ENCODE measurements at places on chromosomes 16 and 17.

GRCh38 chr17:17982801-17983200 is 10.1 kb downstream of the DRC3 start:
- DNase-seq, result no peak

DNA sequence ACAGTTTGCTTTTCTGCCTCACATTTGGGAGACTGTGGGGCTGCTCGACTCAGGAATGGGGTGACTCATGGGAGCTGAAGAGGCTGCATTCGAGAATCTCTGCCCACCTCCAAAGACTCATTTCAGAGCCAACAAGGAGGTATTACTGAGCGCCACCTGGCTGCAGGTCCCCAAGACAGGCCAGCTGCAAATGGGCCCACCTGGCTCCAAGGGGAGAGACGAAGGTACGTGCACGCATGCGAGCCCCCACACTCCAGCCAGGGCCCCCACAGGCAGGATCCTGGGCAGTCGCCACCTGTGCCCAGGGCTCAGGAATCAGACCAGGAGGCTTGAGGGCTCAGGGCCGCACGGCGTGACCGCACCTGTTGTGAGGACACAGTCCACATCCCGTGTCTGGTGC is 6.0 kb downstream of the HAGHL start:
- DNase-seq, result no peak

GRCh38 chr16:72837846-72838585 is 209.9 kb downstream of the ZFHX3 start:
- DNase-seq, result no peak

- no peak for DNase-seq
Measured at GRCh38 chr17:40936437-40936971, 942 bp downstream of the KRT23 start.

DNA sequence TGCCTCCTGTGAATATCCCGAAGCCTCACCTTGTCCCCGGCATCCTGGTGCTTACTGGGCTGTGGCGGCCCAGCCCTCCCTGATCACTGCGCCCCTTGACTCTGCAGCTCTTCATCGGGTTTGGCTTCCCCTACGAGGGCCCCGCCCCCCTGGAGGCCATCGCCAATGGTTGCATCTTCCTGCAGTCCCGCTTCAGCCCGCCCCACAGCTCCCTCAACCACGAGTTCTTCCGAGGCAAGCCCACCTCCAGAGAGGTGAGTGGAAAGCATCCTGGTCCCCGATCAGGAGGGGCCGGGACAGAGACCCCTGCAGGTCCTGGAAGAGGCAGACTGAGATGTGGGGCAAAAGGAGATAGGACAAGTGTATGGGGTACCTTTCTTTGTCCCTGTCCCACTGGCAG is 72.1 kb downstream of the MGAT5B start:
- no peak for DNase-seq

DNA sequence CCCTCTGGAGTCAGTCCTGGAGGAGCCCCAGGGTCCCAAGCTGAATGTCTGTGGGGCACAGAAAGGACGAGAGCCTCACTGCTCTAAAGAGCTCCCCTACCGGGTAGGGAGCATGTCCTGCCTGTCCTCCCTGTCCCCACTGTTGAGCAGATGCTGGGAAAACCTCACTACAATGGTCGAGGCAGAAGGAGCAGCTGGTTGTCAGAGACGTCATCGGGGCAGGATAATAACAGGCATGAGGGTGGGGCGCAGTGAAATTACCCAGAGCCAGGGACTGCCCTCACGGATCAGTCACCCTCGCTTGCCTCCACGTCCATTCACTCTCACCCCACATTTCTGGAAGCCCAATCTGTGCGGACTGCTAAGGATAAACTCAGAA is 538 bp downstream of the TM4SF5 start:
- no peak for DNase-seq

- peak; percentile 24 for DNase-seq
Measured at GRCh38 chr16:69188236-69188549, 1.2 kb downstream of the SNTB2 start.

- peak; percentile 79 for DNase-seq
Measured at GRCh38 chr17:77884019-77884418, 74.5 kb upstream of the TNRC6C start.

DNA sequence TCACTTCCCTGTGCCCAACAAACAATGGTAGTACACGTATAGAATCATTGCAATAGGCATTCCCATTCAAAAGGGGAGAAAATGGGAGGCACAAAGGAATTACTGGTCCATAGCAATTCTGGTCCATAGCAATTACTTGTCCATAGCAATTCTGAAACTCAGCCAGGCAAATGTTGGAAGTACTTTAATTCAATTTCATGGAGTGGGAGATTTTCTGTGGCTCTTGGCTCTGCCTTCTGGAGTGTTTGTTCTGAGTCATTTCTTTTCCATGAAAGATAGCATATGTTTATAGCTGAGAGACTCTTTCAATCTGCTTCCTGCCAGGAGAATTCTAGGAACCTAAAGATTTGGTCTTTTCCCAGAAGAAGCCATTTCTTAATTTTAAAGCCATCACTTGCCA is 182.8 kb upstream of the ELAC2 start:
- no peak for DNase-seq

DNA sequence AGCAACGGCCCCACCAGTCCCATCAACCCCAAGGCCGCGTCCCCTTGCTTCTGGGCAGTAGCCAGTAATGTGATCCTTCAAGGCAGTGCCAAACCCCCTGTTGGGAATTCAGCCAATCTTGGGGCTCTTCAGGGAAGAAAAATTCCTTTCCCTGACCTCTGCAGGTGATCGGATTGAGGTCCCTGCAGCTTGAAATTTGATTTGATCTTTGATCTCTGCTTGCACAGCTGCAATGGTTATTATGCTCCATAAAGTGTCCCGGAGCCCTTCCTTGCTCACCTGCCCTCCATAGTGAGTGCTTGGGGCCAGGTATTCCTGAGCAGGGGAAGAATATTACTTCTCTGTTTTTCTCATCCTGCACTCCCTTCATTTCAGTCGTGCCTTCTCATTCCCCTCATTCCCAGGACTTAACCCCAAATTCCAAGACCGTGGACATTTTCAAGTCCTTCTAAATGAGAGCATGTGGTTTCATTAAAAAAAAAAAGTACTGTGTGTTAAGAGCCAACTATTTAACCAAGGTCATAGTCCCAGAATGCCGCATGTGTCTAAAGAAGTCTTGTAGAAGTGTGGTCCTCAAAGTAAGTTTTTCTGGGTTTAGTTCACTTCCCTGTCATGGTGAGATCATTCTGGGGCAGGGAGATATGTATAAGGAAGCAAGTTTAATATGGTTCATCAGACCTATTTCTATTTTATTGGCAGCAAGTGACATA is 56.3 kb downstream of the SOX9 start:
- DNase-seq, result no peak

DNA sequence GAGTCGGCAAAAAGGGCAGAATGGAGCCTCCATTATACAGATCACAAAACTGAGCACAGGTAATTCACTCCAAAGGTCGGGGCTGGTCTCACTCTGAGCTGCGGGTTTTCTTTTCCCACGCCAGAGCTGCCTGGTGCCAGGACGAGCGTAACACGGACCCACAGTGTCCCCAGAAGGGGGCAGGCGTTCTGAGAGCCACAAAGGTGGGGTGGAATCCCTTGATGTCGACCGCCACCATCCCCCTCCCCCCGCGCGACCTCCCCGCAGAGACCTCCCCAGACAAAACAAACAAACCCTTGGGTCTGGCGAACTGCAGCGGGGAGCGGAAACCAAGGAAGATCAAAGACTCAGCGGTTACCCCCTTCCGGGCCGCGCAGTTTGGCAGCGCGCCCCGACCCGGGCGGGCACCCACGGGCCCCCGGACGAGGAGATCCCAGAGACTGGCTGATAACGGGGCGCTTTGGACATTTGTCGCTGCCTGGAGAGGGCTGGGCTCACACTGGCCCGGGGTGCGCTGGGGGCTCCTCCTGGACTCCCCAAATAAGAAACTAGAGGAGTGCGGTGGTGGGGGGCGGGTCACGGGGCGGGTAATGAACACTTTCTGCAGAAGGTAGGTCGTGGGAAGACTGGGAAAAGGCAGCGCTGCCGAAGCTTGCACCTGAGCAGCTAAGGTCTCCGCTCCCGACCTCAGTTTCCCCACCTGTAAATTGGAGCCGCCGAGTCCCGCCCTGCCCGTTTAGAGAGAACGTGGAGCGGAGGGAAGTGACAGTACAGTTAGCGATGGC is 664 bp upstream of the NKD1 start:
- peak; percentile 22 for DNase-seq

DNA sequence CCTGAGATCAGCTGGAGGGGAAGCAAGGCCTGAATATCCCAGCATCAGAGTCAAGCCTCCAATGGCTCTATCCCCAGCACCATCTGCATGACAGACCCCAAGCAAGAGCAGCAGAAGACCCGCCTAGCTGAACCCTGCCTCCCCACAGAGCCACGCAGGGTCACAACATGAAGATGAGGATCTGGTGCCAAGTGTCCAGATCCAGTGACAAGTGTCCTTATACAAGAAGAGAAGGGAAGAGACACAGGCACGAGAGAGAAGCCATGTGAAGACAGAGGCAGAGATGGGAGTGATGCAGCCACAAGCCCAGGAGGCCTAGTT is 28.9 kb downstream of the TNFRSF13B start:
- DNase-seq, result no peak

- DNase-seq, result no peak
Measured at GRCh38 chr17:59278406-59278805, 53.0 kb upstream of the YPEL2 start.

DNA sequence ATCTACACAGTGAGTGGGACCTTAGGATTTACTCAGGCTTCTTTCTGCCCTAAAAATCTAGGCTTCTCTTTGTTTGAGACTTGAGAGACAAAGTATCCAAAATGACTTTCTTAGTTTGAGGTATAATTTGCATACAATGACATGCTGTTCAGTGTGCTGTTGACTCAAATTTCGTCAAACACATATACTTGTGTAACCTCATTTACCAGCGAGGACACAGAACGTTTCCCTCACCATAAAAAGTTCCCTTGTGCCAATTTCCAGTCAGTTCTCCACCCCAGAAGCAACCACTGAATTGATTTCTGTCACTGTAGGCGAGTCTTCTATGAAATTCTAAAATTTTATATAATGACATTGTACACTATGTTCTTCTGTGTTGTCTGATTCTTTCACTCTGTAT is 68.0 kb upstream of the MAF start:
- no peak for DNase-seq

- DNase-seq, result no peak
Measured at GRCh38 chr17:67403065-67403464, 26.0 kb downstream of the PITPNC1 start.

- DNase-seq, result no peak
Measured at GRCh38 chr17:80793421-80793820, 198.2 kb upstream of the CHMP6 start.

DNA sequence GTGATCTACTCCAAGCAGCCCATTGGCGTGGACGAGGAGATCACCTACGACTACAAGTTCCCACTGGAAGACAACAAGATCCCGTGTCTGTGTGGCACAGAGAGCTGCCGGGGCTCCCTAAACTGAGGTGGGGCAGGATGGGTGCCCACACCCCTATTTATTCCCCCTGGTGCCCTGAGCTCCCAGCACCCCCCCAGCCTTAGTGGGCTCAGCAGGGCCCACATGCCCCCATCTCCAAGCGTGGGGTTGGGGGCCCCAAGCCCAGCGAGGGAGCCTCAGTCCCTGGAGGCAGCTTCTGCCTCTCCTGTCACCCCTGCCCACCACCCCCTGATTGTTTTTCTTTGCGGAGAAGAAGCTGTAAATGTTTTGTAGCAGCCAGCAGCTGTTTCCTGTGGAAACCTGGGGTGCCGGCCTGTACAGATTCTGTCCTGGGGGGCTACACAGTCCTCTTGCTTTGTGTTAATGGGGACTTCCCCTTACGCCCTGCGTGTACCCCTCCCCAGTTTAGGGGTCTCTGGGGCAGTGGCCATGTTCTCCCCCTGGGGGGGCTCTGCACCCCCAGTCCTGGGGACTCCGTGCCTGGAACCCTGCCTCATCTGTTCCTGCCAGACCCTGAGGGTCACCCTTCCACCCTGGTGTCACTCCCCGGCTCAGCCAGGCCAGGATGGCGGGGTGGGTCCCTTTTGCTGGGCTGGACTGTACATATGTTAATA is 953 bp upstream of the HSD3B7 start:
- DNase-seq, result no peak

DNA sequence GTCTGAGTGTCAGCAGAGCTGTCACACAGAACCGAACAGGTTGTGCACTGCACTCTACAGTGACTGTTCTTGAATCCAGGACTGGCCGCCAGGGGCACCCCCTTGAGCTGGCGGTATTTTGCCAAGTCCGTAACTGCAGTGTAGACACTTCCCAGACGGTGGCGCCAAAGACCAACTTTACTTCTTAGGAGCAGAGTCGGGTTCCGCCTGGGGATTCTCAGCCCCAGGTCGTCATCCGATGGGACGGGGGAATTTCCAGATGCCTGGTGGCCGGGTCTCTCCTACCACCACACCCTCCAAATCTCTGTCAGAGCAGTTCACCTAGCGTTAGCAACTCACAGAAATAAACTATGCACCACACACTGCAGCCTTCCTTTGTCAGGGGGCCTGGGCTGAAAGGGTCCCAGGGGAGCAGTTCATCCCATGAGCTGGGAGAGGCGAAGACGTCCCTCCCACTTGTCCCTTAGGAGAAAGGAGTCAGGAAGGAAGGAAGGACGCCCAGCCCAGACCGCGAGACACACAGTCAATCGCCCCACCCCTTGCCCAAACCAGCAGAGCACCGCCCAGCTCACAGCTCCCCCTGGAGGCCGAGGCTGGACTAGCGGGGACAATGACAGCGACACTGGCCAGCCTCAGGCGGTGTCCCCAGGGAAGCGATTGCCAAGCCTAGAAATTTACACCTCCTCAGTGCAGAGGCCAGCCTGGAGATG is 7.4 kb upstream of the RIPOR1 start:
- peak; percentile 94 for DNase-seq

- DNase-seq, result peak; percentile 74
Measured at GRCh38 chr17:28982131-28982793, 23.6 kb downstream of the SEZ6 start.

- no peak for DNase-seq
Measured at GRCh38 chr16:72751076-72751475, 296.9 kb downstream of the ZFHX3 start.

- peak; percentile 83 for DNase-seq
Measured at GRCh38 chr16:2980227-2981176, at the start of gene PKMYT1. PKMYT1 (minus strand) TSS chr16:2980446; CDS start chr16:2979657, 789 bp downstream.

GRCh38 chr17:18888766-18889290 is 30.9 kb downstream of the PRPSAP2 start:
- no peak for DNase-seq

DNA sequence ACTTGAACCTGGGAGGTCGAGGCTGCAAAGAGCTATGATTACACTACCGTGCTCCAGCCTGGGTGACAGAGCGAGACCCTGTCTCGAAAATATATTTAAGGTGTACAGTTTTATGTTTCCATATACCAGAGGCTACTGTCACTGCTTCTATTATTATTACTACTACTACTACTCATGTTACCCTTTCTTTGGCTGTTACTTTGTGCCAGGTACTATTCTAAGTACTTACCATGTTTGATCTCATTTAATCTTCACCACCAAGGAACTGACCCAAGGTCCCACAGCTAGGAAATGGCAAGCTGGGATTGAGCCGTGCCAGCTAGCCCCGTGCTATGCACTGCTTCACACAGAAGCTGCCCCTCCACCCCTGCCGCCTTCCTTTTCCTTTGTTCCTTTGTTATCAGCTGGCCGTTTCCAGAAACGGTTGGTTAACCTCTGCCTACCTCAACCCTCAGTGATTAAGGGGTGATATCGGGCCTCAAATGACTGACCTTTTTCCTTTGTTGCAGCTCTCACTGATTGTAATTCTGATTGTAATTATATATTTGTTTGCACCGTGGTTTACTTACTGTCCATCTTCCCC is 78.4 kb downstream of the ABCC1 start:
- DNase-seq, result no peak

GRCh38 chr17:61974115-61974514 is 46.3 kb upstream of the INTS2 start:
- DNase-seq, result no peak

GRCh38 chr17:48555258-48556228 is 10.6 kb upstream of the HOXB2 start:
- peak; percentile 8 for DNase-seq

- no peak for DNase-seq
Measured at GRCh38 chr17:15431196-15431595, 36.2 kb downstream of the CDRT4 start.
